ENCODE measurements at places on chromosomes 2 and 18.
A peak's percentile ranks its signal among the peaks of the same experiment; 100 is the strongest.

- no peak for DNase-seq
These were observed 193.5 kb downstream of the MYO3B start for GRCh38 chr2:170371231-170371998.

GRCh38 chr2:222615320-222615719, 40.6 kb downstream of the FARSB start:
- DNase-seq: no peak

GRCh38 chr2:175207741-175208438, 26.4 kb upstream of the ATP5MC3 start:
- DNase-seq: peak; percentile 29

GRCh38 chr18:44857081-44857480, 176.4 kb downstream of the SETBP1 start:
- DNase-seq: no peak

DNA sequence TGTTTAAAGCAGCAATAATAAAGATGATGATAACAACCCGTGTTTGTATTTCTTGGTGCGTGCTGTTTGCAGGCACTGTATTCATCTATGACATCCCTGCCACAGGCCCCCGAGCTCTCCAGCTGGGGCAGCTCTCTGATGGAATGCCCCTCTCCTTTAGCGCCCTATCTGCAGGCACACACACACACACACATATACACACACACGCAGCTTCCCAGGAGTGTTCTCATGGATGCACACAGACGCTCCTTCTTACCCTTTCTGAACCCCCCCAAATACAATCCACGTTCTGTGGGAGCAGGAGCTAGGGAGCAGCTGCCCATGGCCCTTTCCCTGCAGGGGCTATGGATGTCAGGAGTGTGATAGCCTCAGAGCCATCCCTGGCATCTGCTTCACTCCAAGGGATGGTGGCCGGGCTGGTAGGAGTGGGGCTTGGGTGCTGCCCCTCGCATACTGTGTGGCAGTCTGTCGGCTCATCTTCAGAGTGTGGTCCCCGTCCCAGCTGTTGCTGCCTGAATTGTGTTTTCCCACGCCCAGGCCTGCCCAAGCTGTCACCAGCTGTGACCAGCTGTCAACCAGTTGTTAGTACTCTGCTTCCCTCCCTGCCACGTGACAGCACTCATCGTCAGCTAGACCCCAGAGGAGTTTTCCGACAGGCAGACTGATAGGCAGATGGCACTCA, 50.8 kb upstream of the MYCN start:
- DNase-seq: no peak

GRCh38 chr2:158395166-158395565, 61.4 kb downstream of the CCDC148 start:
- DNase-seq: no peak

DNA sequence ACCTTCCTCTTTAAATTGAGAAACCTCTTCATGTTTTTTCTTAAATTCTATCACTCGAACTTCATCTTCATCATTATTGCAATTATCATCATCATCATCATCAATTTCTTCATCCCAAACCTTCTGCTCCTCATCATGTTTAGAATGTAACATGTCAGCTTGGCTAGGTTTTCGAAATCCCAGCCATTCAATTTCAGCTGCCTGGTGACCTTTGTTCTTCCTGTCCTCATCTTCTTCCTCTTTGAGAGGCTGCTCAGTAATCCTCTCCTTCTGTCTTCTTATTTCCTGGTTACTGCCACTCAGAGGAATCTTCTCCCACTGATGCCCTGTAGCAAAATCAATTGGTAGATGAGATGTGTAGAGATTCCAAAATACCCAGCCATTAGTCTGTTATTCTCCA, 4.2 kb downstream of the ERMN start:
- no peak for DNase-seq

Measured in occipital lobe (tissue), 3 donors.